ENCODE measurements at places on chromosomes 16 and 17.

DNA sequence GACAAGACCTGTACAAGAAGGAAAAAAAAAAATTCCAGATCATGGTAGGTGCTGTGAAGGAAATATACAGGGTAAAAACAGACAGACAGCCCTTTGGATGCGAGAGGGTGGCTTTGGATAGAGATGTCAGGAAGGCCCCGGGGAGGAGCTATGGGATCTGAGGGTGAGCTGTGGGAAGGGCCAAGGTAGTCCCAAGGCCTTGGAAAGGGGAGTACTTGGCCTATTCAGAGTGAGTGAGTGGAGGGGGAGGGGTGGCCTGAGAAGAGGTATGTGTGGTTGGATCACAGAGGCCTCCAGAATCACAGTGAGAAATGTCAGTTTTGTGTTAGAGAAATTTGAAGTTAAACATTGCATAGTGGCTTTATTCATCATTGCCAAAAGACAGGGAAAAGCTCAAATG lies 31.2 kb upstream of the AKTIP start:
- DNase-seq: no peak

- DNase-seq: no peak
Observed at GRCh38 chr17:1752425-1753262, 9.2 kb upstream of the SERPINF1 start.

- no peak for DNase-seq
Observed at GRCh38 chr17:36921095-36921851, 16.0 kb upstream of the LHX1 start.

DNA sequence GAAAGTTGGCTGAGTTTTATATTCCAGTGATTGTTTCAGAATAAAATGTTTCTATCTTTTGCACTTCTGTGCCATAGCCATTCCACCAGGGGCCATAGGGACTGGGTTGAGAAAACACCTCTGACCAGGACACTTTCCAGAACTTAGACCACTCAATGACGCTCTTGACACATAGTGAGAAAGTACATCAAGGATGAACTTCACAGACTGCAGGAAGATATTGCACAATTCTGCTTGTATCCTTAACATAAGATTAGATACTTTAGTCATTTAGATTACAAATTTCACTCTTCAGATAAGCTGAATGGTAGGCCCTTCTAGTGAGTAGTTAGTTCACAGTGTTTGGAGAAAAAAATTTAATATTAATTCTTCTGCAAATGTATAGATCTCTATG lies 13.0 kb upstream of the MPHOSPH6 start:
- no peak for DNase-seq

DNA sequence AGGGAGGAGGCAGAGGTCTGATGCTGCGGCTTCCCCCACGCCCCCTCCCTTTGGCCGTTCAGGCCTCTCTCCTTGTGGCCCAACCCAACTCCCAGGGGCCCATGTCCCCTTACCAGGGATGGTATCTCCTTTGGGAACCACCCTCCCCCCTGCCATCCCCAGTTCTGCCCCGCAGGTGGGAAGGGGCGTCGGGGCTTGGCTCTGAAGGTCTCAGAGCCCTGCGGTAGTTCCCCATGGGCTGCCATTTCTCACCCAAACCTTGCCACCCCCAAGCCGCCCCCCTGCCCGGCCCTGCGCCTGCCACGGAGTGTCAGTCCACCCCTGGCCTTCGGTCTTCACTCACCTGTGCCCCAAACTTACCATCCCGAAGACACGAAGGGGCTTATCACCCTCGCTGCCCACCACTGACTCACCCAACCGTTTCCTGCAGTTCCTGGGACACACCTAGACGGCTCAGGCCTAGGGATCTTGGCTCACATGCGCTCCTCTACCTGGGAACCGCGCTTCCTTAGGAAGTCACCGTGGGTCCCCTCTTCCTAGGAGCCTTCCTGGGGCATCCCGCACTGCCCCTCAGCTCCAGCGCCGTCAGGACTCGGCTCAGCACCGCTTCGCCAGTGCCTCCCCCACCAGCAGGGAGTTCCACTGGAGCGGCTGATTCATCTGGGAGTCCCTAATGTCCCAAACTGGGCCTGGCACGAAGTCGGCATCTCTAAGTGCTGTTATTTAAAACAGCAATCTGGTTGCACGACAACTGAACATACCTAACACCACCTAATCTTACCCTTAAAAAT lies 1.1 kb upstream of the DOC2A start:
- DNase-seq: no peak

GRCh38 chr16:55615071-55615470 lies 40.7 kb upstream of the SLC6A2 start:
- no peak for DNase-seq

GRCh38 chr17:14144508-14144907 lies 75.2 kb downstream of the COX10 start:
- no peak for DNase-seq

All from CMK (cell line).